ENCODE measurements at places on chromosomes 4 and X.

DNA sequence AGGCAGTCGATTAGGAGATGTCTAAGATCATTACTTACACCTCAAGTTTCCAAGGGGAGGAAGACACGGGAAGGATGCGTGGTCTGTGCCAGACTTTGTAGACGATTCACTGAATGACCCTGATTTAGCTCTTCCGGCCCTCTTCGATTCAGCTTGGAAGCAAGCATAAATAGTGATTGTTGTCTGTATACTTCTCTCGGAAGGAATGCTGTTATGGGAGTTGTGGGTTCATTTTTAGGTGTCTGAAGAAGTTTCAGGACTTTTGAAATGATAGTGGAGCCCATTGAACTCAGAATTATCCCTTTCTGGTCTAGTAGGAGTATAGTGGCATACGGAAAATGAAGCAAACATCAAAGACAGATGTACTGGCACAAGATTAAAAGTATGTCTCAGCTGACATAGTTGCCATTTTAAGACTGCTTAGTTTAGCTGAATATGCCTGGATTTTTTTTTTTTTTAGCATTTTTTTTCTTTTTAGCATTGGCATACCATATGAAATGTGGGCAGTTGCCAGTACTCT is 1.0 kb upstream of the ANKRD17 start:
- DNase-seq, result no peak

- DNase-seq, result no peak
These were observed 95.6 kb downstream of the PHKA2 start for GRCh38 chrX:18888281-18888680.

DNA sequence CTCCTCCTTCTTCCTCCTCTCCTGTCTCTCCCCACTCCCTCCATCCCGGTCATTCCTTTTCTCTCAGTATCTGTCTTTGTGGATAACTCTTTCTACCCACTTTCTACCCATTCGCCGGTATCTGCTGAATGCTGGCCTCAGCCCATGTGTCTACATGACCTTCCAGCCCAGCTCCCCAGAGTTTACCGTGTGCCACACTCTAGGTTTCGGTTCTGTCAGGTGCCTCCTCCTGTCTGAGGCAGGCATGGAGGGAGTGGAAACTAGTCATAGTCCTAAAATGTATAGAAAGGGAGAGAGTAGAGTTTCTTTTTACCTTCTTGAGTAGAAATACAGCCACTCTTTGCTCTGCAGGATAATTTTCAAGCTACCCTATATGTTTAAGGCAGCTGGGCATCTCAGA is 33.5 kb upstream of the SCRG1 start:
- no peak for DNase-seq

DNA sequence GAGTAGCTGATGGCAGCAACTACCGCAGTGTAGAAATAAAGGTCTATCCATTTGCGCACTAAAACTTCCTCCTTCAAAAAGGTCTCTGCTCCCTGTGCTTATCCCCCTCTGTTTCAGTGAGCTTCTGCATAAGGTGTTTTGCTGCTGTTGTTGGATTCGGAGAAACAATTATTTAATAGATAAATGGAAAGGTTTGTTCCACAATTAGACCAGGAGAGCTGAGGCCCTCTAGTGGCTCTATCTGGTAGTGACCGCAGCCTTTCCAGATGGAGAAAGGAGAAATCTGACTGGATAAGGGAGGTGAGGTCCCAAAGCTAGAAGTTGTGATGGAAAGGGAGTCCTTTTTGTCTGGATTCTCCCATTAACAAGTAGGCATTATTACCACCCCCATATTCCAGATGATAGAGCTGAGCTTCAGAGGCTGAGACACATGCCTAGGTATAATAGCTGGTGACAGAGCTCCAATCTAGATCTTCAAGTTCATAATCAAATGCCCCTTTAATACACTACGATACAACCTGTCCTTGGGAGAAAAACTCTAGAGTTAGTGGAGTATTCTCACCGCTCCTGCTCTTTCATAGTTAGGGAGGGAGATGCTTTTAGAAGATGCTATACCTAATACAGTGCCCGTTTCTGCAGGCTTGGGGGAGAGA is 5.1 kb upstream of the GABRQ start:
- no peak for DNase-seq

- DNase-seq, result no peak
These were observed 76.7 kb upstream of the PLAC1 start for GRCh38 chrX:134735015-134735414.

DNA sequence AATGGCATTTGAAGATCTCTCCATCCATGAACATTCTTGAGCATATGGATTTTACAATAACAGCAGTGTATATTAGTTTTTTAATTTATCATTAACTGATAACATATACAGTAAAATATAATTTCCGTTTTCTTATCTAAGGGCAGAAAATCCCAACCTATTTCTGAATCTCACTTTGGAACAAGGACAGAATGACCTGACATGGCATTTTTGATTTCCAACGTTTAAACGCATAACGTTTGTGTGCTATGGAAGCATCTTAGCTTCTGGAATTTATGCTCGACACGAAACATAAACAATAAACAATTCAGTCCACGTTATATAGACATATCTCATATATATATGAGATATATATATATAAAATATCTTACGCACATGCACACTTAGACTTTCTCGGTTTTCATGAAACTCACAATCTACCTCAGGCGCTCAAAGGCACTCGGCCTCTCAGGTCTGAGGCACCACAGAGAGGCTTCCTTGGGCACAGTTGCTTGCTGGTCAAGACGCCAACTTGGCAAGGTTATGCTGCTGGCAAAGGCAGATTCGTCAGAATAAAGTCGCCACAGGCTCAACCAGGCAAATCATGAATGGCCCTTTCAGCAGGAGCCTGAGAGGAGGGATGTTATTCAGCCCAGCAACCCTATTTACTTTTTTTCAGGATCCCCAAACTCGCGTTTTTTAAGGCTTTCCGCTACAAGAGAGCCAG is 1.0 kb upstream of the UGT8 start:
- DNase-seq, result no peak

DNA sequence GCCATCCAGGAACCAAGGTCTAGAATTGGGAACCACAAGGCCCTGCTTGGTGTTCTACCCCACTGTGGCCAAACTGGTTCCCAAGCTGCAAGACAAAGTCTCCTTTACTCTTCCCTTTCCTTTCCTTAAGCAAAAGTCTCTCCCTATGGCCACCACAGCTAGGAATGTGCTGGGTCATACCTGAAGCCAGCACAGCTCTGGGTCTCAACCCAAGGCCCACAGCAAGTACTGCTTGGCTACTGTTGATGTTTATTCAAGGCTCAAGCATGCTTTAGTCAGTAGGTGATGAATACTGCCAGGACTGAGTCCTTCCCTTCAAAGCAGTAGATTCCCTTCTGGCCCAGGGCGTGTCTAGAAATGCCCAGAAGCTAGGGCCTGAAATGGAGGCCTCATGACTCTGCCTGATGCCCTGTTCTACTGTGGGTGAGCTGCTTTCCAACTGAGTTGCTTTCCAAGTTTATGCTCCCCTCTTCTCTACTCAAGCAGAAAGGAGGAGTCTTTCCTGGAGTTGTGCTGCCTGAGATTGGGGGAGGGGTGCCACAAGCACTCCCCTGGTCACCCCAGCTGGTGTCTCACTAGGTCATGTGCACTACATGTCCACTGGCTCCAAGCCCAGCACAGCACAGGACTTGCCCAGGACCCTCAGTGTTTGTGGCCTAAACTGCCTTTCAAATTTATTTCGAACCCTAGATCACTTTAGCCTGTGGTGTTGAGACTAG is 44.9 kb downstream of the STAP1 start:
- DNase-seq, result no peak

DNA sequence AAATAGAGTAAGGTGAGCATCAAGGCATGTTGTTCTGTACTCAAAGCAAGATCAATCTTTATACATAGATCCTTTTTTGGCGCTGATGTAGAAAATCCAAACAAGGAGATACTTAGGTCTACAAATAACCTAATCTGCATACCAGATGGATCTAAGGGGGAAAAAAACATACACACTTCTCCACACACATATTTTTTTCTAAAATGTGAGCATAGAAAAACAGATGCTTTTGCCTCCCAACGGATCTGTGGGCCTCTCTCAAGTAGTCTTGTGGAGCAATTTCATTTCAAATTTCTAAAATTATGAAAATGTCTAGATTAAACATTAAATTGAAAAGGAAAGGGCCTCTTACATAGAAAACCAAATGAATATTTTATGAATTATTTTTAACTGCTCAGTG is 166.1 kb downstream of the GRIA3 start:
- no peak for DNase-seq

GRCh38 chr4:11543706-11544105 is 115.0 kb upstream of the HS3ST1 start:
- DNase-seq, result no peak

DNA sequence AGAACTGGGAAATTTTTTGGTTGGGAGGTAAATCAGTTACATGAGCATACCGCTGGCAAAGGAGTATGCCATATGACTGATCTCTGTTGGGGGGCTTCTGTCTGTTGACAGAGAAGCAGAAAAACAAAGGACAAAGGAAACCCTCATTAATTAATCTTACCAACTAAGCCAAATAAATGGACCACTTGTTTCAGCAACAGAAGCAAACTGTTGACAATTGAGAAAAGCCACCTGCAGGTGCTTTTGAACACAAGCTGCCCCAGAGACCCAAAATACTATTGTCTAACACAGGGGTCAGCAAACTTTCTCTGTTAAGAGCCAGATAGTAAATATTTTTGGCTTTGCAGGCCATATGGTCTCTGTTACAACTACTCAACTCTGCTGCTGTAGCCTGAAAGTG is 7.0 kb upstream of the FRYL start:
- DNase-seq, result no peak

DNA sequence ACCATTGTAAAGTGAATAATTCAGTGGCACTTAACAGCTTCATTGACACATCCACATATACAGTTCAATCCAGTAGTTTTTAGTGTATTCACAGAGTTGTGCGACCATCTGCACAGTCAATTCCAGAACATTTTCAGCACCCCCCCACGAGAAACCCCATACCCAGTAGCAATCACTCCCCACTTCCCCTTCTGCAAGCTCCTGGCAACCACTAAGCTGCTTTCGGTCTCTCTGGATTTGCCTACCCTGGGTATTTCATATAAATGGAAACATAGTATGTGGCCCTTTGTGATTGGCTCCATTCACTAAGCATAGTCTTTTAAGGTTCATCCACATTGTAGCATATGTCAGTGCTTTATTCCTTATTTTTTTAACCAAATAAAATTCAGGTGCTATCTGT is 10.0 kb downstream of the MSL3 start:
- no peak for DNase-seq

DNA sequence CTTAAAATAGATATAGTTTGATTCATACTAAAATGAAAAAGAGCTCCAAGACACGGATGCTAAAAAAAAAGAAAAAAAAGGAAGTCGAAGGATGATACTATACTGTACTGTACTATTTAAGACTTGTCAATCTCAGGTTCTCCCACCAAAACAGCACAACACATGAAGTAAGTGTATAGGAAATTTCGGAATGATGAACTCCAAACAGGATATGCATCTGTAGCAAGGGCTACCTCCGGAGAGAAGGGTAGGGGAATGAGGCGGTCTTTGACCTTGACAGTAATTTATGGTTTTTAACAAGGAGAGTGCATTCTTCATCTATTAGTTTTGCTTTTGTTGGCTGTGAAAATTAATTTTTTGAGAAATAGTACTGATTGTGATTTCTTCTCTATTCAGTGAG is 541 bp upstream of the FIP1L1 start:
- DNase-seq, result no peak

GRCh38 chr4:100414016-100414790 is 103.6 kb downstream of the EMCN start:
- DNase-seq, result no peak

- DNase-seq, result no peak
These were observed 547.0 kb downstream of the ARAP2 start for GRCh38 chr4:35697210-35697736.

GRCh38 chr4:2339458-2340271 is 77.8 kb upstream of the MXD4 start:
- no peak for DNase-seq

DNA sequence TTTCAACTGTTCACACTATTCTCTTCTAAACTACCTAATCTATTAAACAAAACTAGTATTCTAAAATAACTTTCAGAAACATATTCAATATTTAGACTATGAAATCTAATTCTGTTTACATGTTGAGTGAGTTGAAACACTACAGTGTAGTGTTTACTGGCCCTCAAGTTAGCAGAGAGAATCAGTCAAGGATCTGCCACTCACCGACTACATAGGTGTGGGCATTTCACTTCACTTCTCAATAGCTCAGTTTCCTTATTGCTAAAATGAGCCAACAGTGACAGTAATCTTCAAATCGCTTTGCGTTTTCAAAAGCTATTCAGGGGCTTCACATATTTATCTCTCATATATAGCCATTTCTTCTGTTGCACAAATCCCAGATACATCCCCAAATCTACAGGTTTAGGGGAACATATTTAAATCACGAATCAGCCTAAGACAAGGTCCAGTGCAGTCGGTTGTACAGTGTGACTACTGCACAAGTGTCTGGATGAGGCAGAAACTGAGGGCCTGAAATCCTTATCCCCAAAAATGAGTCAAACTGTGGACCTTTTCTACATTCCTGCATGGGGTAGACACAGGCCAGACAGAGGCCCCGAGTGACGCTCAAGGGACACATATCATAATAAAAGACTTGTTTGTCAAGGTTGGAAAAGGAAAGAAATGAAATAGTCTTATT is 129.8 kb downstream of the PPP3CA start:
- DNase-seq, result no peak

Data from AG04449 (cell line).